ENCODE measurements at places on chromosomes 11 and 22.

- DNase-seq = no peak
These were observed 626 bp upstream of the TBX10 start for GRCh38 chr11:67640021-67640757.

- DNase-seq = no peak
These were observed 7.5 kb upstream of the WBP2NL start for GRCh38 chr22:41991111-41991510.

- DNase-seq = no peak
These were observed 102.6 kb upstream of the SPON1 start for GRCh38 chr11:13859892-13860291.

DNA sequence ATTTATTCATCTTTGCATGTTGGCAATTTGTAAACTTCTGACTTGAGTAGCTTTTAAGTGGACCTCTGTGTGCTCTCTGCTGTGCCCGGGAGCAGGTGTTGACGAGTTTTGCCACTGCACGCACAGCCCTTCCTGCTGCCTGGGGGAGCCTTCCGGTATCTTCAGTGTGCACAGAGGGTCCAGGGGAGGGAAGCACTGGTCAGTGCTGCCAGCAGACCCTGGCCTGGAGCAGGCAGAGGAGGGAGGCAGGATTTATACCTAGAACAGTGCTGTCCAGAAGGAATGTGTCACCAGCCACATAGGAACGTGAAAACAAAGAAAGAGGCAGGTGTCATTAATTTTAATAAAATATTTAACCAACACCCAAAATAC, 403.6 kb downstream of the TBC1D22A start:
- DNase-seq = no peak

GRCh38 chr11:121553806-121554205, 101.0 kb upstream of the SORL1-AS1 start:
- no peak for DNase-seq

GRCh38 chr11:70873736-70874412, 378.5 kb downstream of the SHANK2 start:
- DNase-seq = no peak

- no peak for DNase-seq
These were observed 454.7 kb downstream of the INSC start for GRCh38 chr11:15569305-15570025.

- DNase-seq = no peak
These were observed 46.8 kb downstream of the NNMT start for GRCh38 chr11:114343020-114343419.

DNA sequence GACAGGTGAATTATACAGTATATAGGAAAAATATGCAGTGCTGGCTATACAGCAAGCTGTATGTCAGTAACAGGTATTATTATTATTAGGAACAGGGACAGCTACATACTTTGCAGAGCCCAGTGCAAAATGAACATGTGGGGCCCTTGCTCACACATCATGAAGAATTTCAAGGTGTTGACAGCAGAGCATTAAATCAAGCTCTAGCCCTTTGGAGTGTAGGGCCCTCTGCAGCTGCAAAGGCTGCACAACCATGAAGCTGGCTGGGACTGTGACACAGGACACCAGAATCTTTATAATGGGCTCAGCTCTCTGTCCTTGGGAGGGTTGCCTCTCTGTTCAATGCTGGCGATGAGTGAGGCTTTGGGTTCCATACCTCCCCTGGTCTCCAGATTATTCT, 44.9 kb upstream of the DAGLA start:
- no peak for DNase-seq

GRCh38 chr11:115280775-115281174, 223.4 kb downstream of the CADM1 start:
- no peak for DNase-seq

- DNase-seq = no peak
These were observed 168.0 kb upstream of the NECTIN1 start for GRCh38 chr11:119897046-119897440.

GRCh38 chr11:34067383-34068065, 16.0 kb downstream of the CAPRIN1 start:
- DNase-seq = no peak

DNA sequence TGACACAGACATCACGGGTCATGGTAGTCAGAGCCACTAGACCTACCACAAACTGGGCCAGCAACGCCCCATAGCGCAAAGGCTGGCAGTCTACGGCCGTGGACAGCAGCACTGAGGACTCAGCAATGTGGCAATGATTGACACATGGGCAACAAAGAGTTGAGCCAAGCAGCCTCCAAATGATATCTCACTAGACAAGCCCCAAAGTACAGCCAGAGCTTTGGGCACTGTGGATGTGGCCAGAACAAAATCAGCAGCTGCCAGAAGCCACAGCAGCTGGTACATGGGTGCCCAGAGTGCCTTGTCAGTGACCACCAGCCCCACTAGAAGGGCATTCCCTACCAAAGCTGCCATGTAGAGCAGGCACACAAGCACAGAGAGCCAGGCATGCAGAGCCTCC, 11.2 kb upstream of the UBQLNL start:
- DNase-seq = no peak

DNA sequence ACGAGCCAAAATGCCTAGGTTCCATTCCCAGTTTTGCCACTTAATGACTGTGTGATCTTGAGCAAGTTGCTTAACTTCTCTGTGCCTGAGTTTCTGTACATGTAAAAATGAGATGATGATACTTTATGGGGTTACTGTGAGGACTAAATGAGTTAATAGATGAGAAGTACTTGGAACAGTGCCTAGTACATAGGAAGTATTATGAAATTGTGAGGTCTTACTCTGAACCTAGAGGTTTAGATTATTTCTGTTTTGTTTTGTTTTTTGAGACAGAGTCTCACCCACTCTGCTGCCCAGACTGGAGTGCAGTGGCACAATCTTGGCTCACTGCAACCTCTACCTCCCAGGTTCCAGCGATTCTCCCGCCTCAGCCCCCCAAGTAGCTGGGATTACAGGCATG, 227.0 kb upstream of the POU2AF2 start:
- DNase-seq = no peak

DNA sequence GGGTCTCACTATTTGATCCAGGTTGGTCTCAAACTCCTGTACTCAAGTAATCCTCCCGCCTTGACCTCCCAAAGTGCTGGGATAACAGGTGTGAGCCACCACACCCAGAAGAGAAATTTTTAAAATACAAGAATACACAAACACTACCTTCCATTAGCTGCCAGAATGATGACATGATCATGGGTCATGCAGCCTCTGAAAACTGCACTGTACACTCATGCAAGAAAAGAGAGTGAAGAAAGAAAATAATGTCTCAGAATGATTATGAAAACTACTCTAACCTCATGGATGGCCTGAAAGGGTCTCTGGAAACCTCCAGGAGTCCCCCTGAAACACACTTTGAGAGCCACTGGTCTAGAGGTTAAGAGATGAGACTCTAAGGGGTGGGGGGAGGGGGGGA, 18.8 kb downstream of the VPS37C start:
- DNase-seq = no peak

GRCh38 chr11:14267861-14268635, 90.9 kb downstream of the RRAS2 start:
- DNase-seq = no peak

DNA sequence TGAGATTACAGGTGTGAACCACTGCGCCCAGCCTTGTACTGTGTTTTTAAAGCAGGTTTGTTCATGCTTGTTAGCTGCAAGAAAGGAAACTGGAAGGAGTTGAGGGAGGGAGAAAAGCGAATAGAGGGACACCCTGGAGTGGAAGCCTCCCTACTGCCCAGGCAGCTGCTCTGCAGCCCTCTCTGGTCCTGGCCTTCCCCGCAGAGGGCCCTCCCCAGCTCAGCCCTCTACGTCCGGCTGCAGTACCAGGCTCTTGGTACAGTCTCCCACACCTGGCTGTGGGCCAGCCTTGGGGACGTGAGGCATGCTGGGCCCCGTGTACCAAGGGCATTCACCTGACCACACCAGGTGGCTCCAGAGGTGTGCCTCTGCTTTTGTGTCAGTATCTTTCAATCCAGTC, 70.8 kb downstream of the MED15 start:
- no peak for DNase-seq

- no peak for DNase-seq
These were observed 93.4 kb upstream of the BIRC3 start for GRCh38 chr11:102223859-102224258.

- DNase-seq = no peak
These were observed 169.4 kb downstream of the MYO18B start for GRCh38 chr22:25911243-25911972.

- DNase-seq = no peak
These were observed 96.6 kb upstream of the POU2AF2 start for GRCh38 chr11:111148953-111149352.

GRCh38 chr11:47187723-47188122, 1.5 kb upstream of the PACSIN3 start:
- no peak for DNase-seq

Measured in non-pigmented ciliary epithelial cell (primary cell).